ENCODE measurements at places on chromosomes 2 and 18.

- no peak for DNase-seq
Observed at GRCh38 chr18:40708726-40709125, 1246.3 kb upstream of the PIK3C3 start.

DNA sequence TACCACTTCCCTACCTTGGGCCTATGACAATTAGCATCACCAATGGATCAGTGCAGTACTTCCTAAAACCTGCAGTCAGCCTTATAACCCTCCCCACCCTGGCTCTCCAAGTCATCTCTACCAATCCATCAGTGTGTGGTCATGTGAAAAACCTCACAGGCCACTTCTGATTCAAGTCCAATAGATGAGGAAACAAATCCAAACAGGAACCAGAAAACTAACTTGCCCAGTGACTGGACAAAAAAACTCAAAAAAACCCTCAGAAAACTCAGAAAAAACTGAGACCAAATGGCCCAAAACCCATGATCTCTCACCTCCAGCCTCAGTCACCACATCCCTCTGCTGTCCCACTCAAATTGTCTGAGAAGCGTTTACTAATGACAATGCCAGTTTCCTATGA, 43.3 kb downstream of the TGFA start:
- no peak for DNase-seq

- no peak for DNase-seq
Observed at GRCh38 chr2:183193904-183194303, 69.7 kb downstream of the NUP35 start.

DNA sequence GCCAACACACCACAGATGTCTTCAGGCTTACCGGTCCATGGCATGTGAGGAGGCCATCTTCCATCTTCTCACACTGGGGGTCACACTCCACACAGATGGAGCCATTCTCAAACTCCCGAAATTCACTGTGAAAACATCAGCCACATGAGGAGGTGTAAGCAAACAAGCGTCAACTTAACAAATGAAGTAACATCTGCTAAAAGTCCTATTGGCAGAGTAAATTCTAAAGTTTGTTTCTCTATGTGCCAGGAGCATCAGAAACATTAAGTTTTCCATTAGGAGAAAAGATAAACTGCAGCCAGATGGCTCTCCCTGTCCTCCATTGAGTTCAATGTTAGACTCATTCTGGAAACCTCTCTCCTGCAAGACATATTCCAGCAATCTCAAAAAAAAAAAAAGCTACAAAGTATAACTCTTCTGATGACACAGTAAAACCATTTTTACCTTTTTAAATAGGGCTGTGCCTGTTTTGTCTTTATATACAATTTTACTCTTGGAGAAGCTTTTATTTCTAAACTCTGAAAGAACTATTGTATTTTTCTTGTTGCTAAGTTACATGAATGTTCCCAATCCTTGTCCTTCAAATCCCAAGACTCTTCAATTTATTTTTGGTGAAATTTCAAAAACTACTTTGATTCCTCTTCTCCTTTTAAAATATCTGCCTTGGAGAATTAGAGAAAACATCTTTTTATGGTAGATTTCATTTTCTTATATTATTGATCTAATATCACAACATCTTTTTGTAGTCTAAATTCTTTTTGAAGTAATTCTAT, 865.3 kb downstream of the ERBB4 start:
- no peak for DNase-seq

DNA sequence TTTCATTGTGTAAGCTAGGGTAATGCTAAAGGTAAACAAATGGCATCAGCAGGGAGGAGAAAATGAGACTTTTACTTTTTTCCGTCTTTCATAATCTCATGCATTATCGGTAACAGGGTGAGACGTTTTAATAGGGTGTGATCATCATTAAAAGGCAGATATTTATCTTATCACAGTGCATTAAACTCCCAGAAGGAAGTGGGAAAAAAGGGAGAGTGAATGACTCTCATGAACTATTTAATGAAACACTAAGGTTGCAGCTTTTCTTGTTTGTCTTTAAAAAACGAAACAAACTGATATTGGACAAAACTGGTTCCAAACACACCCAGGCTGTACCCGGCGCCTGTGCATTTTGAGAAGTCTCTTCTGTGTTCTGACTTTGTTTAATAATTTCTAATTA, 1936.8 kb upstream of the PIK3C3 start:
- DNase-seq = no peak

DNA sequence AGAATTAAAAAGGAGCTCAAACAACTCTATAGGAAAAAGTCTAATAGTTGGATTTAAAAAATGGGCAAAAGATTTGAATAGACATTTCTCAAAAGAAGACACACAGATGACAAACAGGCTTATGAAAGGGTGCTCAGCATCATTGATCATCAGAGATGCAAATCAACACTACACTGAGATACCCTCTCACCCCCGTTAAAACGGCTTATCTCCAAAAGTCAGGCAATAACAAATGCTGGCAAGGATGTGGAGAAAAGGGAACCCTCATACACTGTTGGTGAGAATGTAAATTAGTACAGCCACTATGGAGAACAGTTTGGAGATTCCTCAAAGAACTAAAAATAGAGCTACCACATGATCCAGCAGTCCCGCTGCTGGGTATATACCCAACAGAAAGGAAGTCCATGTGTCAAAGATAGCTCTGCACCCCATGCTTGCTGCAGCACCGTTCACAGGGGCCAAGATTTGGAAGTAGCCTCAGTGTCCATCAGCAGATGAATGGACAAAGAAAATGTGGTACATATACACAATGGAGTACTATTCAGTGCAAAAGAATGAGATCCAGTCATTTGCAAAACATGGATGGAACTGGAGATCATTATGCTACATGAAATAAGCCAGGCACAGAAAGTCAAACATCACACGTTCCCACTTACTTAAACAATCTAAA, 46.7 kb upstream of the B3GNT7 start:
- DNase-seq = peak; percentile 38

DNA sequence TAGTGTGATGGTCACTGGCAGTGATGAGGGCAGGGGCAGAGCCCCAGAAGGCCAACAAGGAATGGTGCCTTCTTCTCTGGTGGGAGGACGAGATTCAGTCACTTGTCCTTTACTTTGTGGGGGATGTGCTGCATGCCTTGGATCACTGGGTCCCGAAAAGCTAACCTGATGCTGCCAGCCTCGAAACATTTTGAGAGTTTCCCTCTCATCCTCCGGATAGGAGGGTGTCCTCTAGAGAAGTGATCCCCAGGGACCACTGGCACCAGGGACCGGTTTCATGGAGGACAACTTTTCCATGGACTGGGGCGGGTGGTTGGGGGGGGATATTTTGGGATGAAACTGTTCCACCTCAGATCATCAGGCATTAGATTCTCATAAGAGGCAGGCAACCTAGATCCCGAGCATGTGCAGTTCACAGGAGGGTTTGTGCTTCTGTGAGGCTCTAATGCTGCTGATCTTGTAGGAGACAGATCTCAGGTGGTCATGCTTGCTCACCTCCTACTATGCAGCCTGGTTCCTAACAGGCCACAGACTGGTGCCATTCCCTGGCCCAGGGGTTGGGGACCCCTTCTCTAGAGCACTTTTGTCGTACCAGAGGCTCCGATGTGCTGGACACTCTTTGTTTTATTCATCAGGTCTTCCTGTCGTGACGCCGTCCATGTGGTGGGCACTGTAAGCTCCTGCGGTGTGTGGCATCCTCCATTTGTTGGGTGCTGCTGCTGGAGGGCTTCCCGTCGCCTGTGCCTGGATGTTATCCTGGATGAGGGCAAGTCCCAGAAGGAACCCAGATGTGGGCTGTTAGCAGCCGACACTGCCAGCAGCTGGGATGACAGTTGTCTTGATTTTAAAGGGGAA, 68.5 kb upstream of the HDAC4 start:
- DNase-seq = no peak

GRCh38 chr18:7856733-7857132, 289.6 kb downstream of the PTPRM start:
- DNase-seq = no peak

DNA sequence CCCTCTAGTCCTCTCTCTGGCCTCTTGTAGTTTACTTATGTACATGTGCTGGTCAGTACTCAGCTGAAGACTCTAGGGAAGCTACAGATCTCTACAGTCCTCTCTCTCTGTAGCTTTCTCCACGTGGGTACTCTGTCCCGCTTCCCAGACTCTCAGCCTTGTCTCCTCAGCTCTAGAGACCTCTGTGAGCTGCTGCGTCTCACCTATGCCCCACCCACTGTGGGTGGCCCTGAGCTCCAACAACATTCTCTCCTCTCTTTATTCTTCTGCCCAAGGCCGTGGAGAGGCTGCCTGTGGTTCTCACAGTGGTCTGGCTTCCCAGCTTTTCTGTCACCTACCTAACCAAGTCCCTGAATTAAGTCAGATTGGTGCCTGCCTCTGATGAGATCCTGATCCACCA, 33.4 kb downstream of the MFSD6 start:
- no peak for DNase-seq

DNA sequence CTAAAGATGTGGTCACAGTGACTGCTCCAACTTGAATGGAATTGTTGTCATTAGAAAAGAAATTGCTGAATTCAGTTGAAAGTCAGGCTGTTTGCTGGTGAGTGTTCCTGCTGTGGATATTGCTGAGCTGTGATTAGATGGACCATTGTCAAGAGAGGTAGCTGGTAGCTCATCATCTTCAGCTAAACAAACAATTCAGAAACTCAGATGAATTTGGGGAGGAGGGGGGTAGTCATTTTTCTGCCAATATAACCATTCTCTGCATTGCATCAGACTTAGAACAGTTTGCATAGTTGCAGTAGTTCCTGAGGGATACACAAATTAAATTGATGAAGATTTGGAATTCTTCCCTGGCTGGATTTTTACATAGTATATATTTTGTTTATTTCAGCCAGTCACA, 108.3 kb downstream of the MTCL1 start:
- DNase-seq = no peak

GRCh38 chr2:240182476-240182875, 42.0 kb upstream of the OTOS start:
- DNase-seq = no peak

GRCh38 chr2:186848873-186849578, at the start of gene ZSWIM2:
Gene ZSWIM2 (minus strand): TSS chr2:186849170. CDS start chr2:186849130, 40 bp downstream.
- DNase-seq = peak; percentile 21

DNA sequence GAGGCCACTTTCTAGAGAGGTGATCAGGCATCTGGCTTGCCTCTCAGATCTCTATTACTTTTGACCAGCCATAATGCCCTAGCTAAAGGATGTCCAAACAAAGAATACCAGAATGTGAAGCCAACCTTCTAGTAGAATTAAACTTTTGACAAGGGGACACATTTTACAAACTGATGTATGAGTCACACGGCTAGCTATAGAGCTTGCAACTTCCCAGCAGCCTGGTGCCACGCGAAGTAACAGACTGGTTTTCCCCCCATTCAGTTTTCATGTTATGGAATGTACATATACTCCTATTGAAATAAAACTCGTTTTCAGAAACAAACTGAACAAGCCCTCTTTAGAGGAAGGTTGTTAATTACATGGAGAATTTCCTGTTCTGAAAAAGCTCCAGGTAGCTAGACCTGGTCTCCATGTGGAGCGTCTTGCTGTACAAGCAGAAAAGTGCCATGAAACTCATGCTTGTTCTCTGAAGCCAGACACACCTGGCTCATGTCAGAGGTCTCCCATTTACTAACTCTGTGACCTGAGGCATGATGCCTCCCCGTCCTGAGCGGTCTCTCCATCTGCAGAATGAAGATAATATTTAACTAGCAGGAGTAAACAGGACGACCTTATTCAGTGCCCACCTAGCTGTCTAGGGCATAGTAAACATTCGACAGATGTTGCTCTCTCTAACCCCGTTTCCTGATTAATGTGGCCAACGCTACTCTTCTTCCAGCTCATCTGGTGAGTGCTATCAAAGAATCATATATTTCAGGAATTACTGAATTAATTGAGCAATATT, 81.5 kb upstream of the MAP3K20 start:
- no peak for DNase-seq

DNA sequence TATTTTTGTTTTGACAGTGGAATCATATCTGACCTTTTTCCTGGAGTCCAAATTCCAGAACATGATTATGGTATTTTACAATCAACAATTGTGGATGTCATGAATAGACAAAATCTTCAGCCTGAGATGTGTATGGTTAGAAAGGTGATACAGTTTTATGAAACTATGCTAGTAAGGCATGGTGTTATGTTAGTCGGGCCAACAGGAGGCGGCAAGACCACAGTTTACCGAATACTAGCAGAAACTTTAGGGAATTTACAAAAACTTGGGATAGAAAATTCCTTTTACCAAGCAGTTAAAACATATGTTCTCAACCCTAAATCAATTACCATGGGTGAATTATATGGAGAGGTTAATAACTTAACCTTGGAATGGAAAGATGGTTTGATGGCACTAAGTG, 137.0 kb downstream of the DNAH6 start:
- DNase-seq = no peak

GRCh38 chr2:191009541-191010374, 4.2 kb downstream of the STAT1 start:
- no peak for DNase-seq

- no peak for DNase-seq
Observed at GRCh38 chr2:239173301-239173700, 227.5 kb downstream of the HDAC4 start.

DNA sequence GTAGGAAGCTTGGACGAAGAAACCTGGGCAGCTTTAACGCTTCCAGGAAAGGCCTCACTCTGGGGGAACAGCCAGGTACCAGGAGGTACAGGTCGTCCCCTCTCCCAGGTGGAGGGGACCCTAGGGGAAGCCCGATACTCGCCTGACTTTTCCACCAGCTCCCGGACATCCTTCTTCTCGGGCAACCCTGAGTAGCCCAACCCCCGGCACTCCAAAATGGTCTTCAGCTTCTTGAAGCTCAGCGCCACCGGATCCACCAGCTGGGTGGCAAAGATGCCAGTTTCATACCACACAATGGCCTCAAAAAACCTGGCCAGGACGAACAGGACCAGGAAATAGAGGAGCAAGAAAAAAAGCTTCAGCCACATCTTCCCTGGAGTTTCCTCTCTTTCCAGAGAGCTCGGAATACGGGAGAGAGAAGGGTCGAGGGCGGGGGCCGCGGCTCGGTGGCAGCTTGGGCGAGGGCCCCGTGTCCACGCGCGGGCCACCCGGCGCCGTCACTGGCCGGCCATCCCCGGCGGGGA, 1.1 kb downstream of the RNF103 start:
- peak; percentile 48 for DNase-seq

DNA sequence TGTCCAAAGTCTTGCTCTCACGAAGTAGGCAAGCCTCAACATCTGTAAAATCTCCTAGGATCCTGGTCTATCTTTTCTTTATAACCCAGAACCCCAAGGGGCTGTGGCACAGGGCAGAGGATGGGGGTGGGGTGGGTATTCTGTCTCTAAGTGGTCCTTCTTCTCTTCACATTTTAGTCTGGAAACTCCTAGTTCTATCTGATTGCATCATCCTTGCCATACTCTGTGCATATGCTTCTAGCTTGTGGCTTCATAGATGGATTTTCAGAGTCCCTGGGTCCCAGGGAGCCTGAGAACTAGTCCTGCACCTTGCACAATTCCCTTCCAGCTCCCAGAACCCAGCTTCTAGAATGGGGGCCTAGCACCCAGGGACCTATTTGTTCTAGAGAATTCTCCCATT, 52.5 kb downstream of the RNF152 start:
- no peak for DNase-seq

- DNase-seq = no peak
Observed at GRCh38 chr18:68679528-68679927, 35.4 kb downstream of the TMX3 start.

Data from hematopoietic multipotent progenitor cell treated with erythropoietin and hydrocortisone succinate and interleukin-3 and kit ligand, for 8 days (in vitro differentiated cells).